ENCODE measurements at places on chromosomes 2 and 18. TPM values are rescaled to one million over a fixed set of nuclear protein-coding genes. Genes with fewer than 3 reads are reported as not detected.

The SLC23A3 gene
- 3.5 TPM for polyA plus RNA-seq

The ICA1L gene
- polyA plus RNA-seq, result 3.7 TPM

DNA sequence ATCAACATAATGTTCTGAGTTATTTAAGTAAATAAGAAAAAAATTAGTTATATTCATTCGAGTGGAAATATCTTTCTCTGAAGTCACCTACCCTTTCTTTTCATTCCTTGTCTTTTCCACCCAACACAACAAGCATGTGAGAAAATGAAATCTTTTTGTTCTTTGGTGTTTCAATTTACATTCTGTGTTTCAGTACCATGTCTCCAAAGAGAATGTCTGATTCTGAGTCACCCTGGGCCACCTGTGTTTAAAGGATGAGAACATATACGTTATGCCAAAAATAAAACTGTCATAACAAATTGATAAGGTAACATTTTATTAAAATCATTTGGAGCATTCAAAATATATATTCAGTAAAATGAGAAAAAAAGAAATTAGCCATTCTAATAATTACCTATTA lies 470.8 kb downstream of the ZNF804A start:
- no peak for DNase-seq

The CRACDL gene
- polyA plus RNA-seq, result not detected

DNA sequence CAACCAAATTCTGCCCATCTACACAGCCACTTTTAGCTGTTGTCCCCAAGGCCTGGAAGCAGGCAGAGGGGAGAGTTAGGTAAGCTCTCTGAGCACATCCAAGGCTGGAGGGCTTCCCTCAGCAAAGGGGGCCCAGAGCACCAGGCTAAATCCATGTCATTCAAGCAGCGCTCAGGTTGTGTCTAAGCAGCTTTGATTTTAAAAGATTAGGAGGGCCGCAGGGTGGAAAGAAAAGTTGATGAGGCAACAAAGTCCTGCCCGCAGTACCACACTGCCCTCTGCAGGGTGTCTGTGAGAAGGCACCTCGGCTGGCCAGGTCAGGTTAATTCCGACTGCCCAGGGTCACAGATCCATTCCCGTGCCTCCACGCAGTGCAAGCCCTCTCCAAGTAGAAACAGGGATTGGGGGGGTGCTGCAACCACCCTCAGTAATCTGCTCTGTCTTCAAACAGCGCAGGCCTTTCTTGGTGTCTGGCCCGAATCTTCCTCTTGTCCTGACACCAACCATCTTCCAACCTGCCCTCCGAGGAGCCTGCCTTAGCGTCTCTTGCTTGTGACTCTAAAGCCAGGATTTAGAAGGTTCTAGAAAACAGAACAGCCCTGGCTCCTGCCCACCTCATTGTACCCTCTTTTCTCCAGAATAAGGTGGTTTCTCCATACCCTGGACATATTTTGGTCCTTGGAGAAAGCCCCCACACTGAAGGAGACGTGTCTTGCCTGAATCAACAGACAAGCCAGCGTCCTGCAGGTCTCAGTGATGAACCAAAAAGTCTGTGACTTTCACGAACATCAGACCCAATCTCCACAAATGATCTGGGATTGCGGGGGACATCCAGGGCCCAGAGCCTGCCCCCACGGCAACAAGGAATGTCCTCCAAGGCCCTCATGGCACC lies 289.2 kb downstream of the TNS1 start:
- peak; percentile 79 for DNase-seq

The GALNT5 gene
- 15.3 TPM for polyA plus RNA-seq

Data from SK-N-SH (cell line).